Lung microvascular endothelial cell (primary cell): ENCODE measurements at places on chromosomes 4 and X.

GRCh38 chr4:83961575-83961974 is 425.7 kb downstream of the GPAT3 start:
- no peak for DNase-seq

DNA sequence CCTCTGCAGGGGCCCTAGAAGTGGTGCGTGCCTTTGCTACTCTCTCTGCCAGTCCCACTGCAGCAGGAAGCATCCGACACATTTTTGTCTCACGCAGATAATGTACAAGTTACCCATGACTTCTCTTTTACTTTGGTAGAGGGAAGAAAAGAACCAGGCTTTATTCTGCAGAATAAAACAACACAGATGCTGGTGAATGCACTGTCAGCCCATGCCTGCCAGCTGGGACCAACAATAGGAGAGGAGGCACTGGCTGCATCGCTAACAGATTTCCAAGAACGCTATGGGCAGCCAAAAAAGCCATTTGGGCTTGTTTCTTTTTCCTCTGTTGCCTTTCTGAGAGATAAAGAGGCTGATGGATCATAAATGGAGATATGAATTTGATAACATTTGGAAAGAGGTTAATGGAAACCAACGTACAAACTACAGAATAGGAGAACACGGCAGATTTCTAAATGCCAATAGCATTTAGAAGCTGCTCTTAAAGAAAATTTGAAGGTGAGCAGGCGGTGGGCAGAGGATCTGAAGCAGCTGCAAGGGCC is 47.5 kb upstream of the IGFBP7 start:
- no peak for DNase-seq

GRCh38 chrX:83145876-83146275 is 362.2 kb upstream of the POU3F4 start:
- no peak for DNase-seq

DNA sequence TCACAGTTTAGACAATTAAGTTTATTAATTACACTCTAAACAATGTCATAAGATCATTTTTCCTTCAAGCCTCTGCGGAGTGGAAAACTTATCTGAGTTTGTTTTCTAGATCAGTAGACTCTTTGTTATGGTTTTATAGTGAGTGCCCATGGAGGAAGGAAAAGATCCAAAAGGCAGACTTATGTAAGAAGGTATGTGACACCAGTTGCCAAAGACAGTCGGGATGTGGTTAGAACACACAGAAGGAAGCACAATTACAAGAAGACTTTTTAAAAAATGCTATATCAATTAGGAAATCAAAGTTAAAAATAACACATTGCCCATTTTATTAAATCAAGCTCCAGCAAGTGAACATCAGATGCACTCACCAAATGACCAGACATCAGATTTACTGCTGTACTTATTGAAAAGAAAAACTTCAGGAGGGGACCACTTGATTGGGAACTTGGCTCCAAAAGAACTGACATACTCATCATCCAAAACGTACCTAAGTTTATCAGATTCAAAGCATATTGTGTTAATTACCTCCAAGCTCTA is 57.1 kb downstream of the NIPAL1 start:
- no peak for DNase-seq

- peak; percentile 88 for DNase-seq
Observed at GRCh38 chr4:128338634-128339355, 51.2 kb upstream of the PGRMC2 start.

DNA sequence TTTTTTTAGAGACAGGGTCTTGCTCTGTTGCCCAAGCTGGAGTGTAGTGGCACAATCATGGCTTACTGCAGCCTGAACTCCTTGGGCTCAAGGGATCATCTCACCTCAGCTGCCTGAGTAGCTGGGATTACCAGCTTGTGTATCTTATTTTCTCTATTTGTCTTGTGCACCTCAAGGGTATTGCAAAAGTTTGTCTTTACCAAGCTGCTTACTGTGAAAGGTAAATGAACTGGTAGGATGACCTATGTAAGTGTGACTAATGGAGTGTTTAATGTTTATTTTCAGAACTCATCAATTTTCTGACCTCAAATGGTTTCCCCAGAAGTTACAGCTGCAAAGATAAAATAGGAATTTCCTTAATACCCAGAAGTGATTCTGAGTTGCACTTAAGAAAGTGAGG is 5.3 kb upstream of the FGA start:
- DNase-seq: no peak

DNA sequence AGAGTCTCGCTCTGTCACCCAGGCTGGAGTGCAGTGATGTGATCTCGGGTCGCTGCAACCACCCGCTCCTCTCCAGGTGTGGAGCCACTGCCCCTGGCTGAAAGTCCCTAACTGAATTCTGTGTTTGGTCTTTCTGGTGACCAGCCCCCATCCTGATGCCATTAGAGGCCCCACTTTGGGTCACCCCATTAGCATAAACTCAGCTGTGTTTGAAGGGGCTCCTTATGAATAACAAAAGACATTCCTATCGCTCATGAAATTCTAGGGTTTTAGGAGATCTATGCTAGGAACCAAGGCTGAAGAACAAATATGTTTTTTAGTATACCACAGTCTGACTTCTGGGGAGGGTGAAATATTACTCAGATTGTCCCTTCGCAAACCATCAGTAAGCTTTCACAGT is 652.9 kb downstream of the ADGRL3 start:
- no peak for DNase-seq

- DNase-seq: no peak
Observed at GRCh38 chr4:18105030-18106011, 83.8 kb upstream of the LCORL start.

DNA sequence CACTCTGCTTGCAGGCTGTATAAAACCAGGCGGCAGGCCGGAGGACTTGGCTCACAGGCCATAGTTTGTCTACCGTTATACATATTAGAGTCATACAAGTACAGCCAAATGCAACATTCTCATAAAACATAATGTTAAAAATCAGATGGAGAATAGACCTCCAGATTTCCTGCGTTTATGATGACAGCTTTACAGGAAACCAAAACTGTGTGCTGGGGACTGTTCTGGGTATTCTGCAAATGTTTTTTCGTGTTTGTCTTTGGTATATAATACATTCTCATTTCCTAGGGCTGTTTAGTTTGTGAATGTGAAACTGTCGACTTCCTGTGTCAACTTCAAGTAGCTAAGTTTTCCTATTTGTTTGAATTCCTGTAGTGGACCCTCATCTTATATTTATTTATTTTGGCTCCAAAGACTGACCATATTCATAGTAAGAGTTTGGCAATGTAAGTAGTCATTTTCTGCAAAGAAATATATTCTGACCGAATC is 79.5 kb upstream of the FAM9C start:
- peak; percentile 92 for DNase-seq

DNA sequence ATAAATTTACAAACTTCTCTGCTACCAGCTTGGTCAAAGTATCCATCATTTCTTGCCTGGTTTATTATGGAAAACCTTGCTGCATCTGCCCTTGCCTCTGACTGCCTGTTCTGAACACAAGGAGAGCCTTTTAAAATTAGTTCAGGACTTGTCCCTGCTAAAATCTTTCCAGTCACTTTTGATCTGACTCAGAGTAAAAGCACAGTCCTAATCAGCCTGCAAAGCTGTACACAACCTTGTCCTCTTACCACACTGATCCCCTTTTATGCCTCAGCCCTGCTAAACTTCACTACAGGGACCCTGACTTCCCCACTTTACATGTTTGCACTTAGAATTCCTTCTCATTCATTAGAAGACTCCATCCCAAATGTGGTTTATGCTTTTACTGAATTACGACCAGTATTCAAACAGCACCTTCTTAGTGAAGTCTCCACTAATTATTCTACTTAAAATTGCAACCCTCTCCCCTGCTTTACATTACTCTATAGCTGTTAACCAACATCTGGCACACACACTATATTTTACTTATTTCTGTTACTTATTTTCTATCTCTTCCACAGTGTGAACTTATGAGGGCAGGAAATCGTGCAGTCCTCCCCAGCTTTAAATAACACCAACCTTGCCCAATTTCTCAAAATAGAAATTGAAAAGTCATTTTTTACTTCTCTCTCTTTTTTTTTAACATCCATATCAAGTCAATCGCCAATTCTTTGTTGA is 6.3 kb downstream of the GABRA4 start:
- no peak for DNase-seq

- DNase-seq: no peak
Observed at GRCh38 chrX:136863826-136864225, 16.7 kb downstream of the RBMX start.

- DNase-seq: no peak
Observed at GRCh38 chr4:21849077-21849476, 99.5 kb downstream of the KCNIP4 start.

- peak; percentile 36 for DNase-seq
Observed at GRCh38 chr4:165208741-165209388, 1.5 kb downstream of the KLHL2 start.

DNA sequence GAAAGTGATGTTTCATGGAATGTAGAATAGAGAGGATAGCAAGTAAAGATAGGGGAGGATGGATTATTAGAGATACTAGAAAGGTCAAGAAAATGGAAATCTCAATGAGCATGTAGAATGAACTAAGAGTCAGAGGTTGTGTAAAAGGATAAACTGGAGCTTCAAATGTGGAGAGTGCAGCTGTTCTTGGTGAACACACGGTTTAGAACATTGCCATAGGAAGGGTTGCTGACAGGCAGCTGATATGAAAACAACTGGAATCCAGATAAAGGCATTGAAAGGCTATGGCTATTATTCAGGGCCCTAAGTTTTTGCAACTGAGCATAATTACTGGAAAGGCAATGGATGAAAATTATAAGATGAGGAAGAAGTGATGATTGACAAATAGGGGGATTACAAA is 239.6 kb upstream of the VEGFC start:
- DNase-seq: no peak

GRCh38 chr4:136748165-136748564 is 784.1 kb downstream of the PCDH18 start:
- DNase-seq: no peak

DNA sequence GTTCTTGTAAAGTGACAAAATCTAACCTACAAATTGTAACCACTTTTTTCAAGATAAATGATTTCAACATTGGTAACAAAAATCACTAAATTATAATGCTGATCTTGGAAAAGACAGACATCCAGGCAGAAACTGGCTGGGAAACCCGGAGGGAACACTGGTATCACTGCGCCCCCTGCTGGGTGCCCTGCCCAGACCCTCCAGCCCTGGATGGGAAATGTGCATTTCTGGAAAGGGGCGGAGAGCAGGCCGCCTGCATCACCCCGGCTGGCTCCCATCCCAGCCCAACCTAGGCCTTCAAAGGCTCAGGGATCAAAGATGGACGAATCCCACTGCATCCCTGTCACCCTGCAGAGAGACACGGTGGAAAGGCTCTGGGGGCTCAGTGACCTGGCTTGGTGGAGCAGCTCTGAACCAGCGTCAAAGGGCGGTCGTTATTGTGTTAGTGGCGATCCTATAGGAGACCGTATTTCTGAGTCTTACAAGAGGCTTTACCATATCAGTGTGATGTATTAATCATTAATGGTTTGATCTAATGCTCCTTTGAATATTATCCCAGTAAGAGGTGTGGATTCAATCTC is 37.3 kb downstream of the ACOX3 start:
- peak; percentile 85 for DNase-seq

- DNase-seq: no peak
Observed at GRCh38 chr4:183918696-183919095, 13.6 kb downstream of the STOX2 start.

GRCh38 chr4:74166135-74166534 is 8.2 kb downstream of the MTHFD2L start:
- DNase-seq: no peak

DNA sequence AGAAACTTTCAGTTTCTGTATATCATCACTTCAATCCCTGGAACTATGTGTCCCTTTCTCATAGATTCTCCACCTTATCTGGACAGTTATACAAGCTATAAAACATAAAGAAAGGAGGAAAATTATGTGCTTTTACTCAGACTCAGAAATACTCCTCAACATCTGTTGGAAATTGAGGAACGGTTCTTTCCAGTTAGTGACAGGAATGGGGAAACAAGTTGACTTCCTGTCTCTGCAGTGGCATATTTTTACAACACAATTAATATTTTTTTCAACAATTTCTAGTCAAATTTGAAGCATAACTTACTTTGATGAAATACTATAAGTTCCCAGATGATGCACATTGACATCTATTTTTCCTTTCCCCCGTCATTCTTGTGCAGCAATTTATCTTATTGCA is 27.9 kb downstream of the ABHD18 start:
- DNase-seq: peak; percentile 17

GRCh38 chr4:2096073-2096609 is 37.0 kb downstream of the NAT8L start:
- DNase-seq: no peak

DNA sequence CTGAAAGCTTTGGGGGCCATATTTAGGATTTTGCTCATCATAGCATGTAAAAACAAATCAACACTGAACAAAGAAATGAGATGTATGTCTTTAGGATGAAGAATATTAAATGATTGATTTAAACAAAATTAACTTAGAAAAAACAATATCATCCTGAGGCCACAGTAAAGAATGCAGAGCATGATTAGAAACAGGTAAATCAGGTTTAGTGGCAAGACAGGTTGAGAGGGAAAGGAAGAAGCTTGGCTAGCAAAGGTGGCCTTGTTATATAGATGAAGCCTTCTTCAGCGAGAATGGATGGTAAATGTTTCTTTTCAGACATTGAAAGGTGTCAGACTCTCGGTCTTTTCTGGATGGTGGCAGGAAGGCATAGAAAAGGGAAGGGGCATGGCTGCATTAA is 11.9 kb upstream of the MAGEB16 start:
- no peak for DNase-seq

GRCh38 chrX:116238567-116239255 is 68.2 kb downstream of the AGTR2 start:
- DNase-seq: no peak

DNA sequence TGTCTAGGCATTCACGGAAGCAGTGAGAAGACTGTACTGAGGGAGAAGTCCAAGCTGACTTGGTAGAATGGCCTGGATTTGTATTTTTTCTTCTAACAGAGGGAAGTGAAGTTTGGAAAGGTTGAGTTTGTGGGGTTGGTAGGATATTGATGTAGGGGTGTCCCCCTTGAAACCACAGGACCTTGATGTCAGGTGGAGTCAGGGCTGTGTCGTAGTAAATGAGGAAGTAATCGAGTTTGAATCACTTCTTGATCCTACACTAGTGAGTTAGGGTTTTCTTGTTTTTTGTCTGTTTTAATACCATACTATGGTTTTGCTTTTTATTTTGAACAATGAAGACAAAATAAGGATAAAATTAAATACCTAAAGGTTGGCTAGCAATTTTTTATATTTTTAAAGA is 30.1 kb upstream of the ANAPC4 start:
- no peak for DNase-seq

- no peak for DNase-seq
Observed at GRCh38 chr4:188162698-188163097, 23.5 kb downstream of the TRIML1 start.

DNA sequence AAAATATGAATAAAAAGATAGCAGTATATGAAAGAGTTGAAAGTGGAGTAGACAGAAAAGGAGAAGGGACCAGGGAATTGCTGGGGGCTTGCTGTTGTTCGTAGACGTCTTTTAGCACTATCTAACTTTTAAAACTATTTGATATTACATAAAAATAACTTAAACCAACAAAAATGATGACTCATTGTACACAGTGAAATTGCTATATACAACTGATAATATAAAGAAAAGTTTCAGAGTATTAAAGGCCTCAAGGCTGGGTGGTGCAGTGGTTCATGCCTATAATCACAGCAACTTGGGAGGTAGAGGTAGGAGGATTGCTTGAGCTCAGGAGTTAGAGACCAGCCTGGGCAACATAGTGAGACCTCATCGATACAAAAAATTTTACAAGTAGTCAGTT is 5.2 kb downstream of the TRPC3 start:
- DNase-seq: no peak

GRCh38 chrX:74251006-74251930 is 52.7 kb upstream of the ZCCHC13 start:
- no peak for DNase-seq

- no peak for DNase-seq
Observed at GRCh38 chr4:160514126-160514525, 1411.2 kb downstream of the RAPGEF2 start.

GRCh38 chr4:147496500-147496899 is 15.6 kb downstream of the EDNRA start:
- DNase-seq: no peak
